ENCODE measurements at places on chromosomes 16 and 17. TPM values are rescaled to one million over a fixed set of nuclear protein-coding genes. Genes with fewer than 3 reads are reported as not detected.

The TAOK2 gene
- 32.4 TPM for total RNA-seq

The SEBOX gene
- total RNA-seq: not detected

The MMP25 gene
- 0.90 TPM for total RNA-seq

The ZPBP2 gene
- not detected for total RNA-seq

The NETO2 gene
- 79.4 TPM for total RNA-seq

The C1QL1 gene
- 17.0 TPM for total RNA-seq

The DNAAF8 gene
- 0.75 TPM for total RNA-seq

The MEIOB gene
- total RNA-seq: 2.1 TPM

The CD300LG gene
- not detected for total RNA-seq

The KRTAP1-5 gene
- total RNA-seq: not detected

The PPM1E gene
- 0.10 TPM for total RNA-seq

The MLKL gene
- total RNA-seq: 42.6 TPM

The BRD7 gene
- 62.1 TPM for total RNA-seq

The WFIKKN1 gene
- 0.19 TPM for total RNA-seq

The VPS35L gene
- total RNA-seq: 30.7 TPM

The MYOCD gene
- total RNA-seq: 0.49 TPM

The HAS3 gene
- total RNA-seq: 46.3 TPM

The CCDC78 gene
- 5.6 TPM for total RNA-seq

The IL17C gene
- not detected for total RNA-seq

The KRT12 gene
- total RNA-seq: not detected

The SLC25A10 gene
- total RNA-seq: 29.3 TPM

The ENDOV gene
- total RNA-seq: 48.2 TPM

All from A549 treated with GW870086 at 1 μM for 4 hours (cell line).